ENCODE measurements at places on chromosomes 12 and 14. TPM values are rescaled to one million over a fixed set of nuclear protein-coding genes. Genes with fewer than 3 reads are reported as not detected.

GRCh38 chr12:115880238-115880637, 397.3 kb downstream of the MED13L start:
- DNase-seq = no peak

GRCh38 chr12:99911081-99911480, 73.7 kb downstream of the ANKS1B start:
- no peaks in the 10 kb centered on the region for H3K36me3 ChIP-seq
- no peak overlapping the region for H3K4me3 ChIP-seq
- no peaks in the 10 kb centered on the region for H3K27me3 ChIP-seq

- H3K27me3 ChIP-seq = no peaks in the 10 kb centered on the region
- H3K36me3 ChIP-seq = peaks cover 4% of the 10 kb centered on the region
- H3K27ac ChIP-seq = no peak overlapping the region
- H3K4me3 ChIP-seq = no peak overlapping the region
- no peaks in the 10 kb centered on the region for H3K4me1 ChIP-seq
Measured at GRCh38 chr12:107645630-107646333, 39.8 kb upstream of the PWP1 start.

The RPL10L gene
- total RNA-seq = not detected

GRCh38 chr12:100959481-100959880, 164.9 kb downstream of the ANO4 start:
- H3K4me3 ChIP-seq = no peak overlapping the region
- H3K4me1 ChIP-seq = no peaks in the 10 kb centered on the region

The OVCH1 gene
- total RNA-seq = not detected

- peaks cover 19% of the 10 kb centered on the region for H3K4me1 ChIP-seq
- no peaks in the 10 kb centered on the region for H3K27me3 ChIP-seq
- DNase-seq = no peak
Measured at GRCh38 chr14:67883717-67884116, 64.1 kb downstream of the RAD51B start.

The TAS2R9 gene
- total RNA-seq = not detected

DNA sequence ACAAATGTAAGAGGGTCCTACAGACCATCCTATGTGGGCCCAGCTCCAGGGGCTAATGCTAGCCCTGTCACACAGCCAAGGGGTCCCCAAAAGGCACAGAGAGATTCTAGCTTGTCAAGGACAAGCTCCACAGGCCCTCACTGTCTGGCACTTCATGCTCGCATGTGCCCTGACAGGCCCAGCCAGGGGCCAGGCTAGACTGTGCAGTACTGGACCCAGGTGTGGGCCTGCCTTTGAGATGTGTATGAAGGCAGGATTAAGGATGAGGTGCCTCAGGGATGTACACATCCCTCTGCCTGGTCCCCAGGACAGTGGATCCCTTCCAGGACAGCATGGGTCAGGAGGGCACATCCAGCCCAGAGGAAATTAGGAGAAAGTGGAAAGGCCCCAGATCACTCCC, 57.8 kb downstream of the VWF start:
- no peaks in the 10 kb centered on the region for H3K27me3 ChIP-seq
- no peak overlapping the region for H3K4me3 ChIP-seq
- H3K36me3 ChIP-seq = no peaks in the 10 kb centered on the region
- H3K27ac ChIP-seq = no peak overlapping the region

- H3K27me3 ChIP-seq = no peaks in the 10 kb centered on the region
- H3K4me3 ChIP-seq = no peak overlapping the region
- DNase-seq = no peak
Measured at GRCh38 chr12:11947213-11947612, 123.5 kb upstream of the BCL2L14 start.

The WNT5B gene
- total RNA-seq = not detected

The NPFF gene
- total RNA-seq = not detected

The GALNT6 gene
- 5.4 TPM for total RNA-seq

- no peak overlapping the region for H3K27ac ChIP-seq
- no peak overlapping the region for H3K4me3 ChIP-seq
- H3K36me3 ChIP-seq = peaks cover 3% of the 10 kb centered on the region
- no peaks in the 10 kb centered on the region for H3K27me3 ChIP-seq
- no peak for DNase-seq
Measured at GRCh38 chr12:29253906-29254625, 105.0 kb downstream of the FAR2 start.

The FOXG1 gene
- not detected for total RNA-seq

The BEGAIN gene
- 5.6 TPM for total RNA-seq

- H3K27ac ChIP-seq = no peak overlapping the region
- H3K4me1 ChIP-seq = no peaks in the 10 kb centered on the region
- H3K27me3 ChIP-seq = peaks cover 15% of the 10 kb centered on the region
- no peaks in the 10 kb centered on the region for H3K36me3 ChIP-seq
- H3K4me3 ChIP-seq = no peak overlapping the region
Measured at GRCh38 chr14:70171726-70172125, 17.0 kb downstream of the SLC8A3 start.

DNA sequence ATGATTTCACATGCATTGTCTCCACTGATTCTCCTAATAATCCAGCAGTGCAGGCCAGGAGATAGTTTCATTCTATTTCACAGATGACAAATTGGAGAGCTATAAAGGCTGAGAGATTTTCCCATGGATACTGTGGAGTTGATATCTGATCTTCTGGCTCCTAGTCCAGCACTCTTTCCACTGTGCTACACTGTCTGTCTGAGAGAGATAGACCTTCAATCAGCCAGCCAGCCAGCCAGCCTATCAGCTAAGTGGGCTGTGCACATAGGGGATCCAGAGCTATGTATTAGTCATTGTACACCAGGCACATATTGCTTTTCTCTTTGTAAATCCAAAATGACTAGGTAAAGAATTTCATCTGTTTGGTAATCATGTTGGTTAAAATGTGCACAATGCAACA, 91.8 kb upstream of the ATP2B1 start:
- no peak overlapping the region for H3K27ac ChIP-seq
- H3K4me3 ChIP-seq = no peak overlapping the region
- no peaks in the 10 kb centered on the region for H3K4me1 ChIP-seq
- no peaks in the 10 kb centered on the region for H3K27me3 ChIP-seq
- H3K36me3 ChIP-seq = no peaks in the 10 kb centered on the region

DNA sequence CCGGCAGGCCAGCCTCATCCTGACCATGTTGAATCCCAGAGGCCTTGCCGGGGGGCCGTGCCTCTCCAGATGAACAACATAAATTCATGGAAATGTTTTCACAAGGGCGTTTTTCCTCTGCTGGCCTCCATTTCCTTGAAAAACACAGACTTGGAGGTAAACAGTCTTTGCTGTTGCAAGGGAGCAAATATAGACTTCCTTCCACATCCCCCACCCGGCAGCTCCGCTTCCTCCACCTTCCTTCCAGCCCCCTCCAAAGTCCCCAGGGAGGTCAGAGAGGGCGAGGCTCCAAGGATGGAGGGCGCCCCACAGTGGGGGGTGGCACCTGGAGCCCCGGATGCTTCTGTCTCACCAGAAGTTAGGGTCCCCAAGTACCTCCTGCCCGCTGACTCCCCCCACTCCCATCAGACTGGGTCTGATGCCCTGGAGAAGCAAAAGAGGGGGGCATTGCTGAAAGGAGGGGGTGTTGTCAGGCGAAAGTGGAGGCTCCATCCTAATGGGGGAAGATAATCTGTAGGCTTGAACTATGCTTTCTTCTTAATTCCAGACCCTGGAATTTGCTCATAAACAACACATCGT, 31.1 kb downstream of the CALM1 start:
- no peak overlapping the region for H3K27ac ChIP-seq
- no peak for DNase-seq
- no peaks in the 10 kb centered on the region for H3K36me3 ChIP-seq
- no peaks in the 10 kb centered on the region for H3K27me3 ChIP-seq
- H3K4me1 ChIP-seq = no peaks in the 10 kb centered on the region

GRCh38 chr14:81772381-81772780, 238.7 kb upstream of the SEL1L start:
- no peaks in the 10 kb centered on the region for H3K4me1 ChIP-seq
- no peaks in the 10 kb centered on the region for H3K36me3 ChIP-seq
- H3K27me3 ChIP-seq = no peaks in the 10 kb centered on the region

GRCh38 chr12:28032811-28033537, 60.4 kb upstream of the PTHLH start:
- H3K36me3 ChIP-seq = no peaks in the 10 kb centered on the region
- H3K27ac ChIP-seq = no peak overlapping the region
- no peaks in the 10 kb centered on the region for H3K27me3 ChIP-seq

GRCh38 chr12:131189781-131190180, 236.1 kb downstream of the ADGRD1 start:
- H3K27ac ChIP-seq = no peak overlapping the region
- H3K4me1 ChIP-seq = no peaks in the 10 kb centered on the region

GRCh38 chr12:95415451-95415850, 58.5 kb upstream of the METAP2 start:
- H3K27me3 ChIP-seq = no peaks in the 10 kb centered on the region
- no peak overlapping the region for H3K4me3 ChIP-seq
- no peaks in the 10 kb centered on the region for H3K36me3 ChIP-seq
- no peak overlapping the region for H3K27ac ChIP-seq
- no peaks in the 10 kb centered on the region for H3K4me1 ChIP-seq

The RTN1 gene
- not detected for total RNA-seq

The R3HDM2 gene
- total RNA-seq = 42.2 TPM

DNA sequence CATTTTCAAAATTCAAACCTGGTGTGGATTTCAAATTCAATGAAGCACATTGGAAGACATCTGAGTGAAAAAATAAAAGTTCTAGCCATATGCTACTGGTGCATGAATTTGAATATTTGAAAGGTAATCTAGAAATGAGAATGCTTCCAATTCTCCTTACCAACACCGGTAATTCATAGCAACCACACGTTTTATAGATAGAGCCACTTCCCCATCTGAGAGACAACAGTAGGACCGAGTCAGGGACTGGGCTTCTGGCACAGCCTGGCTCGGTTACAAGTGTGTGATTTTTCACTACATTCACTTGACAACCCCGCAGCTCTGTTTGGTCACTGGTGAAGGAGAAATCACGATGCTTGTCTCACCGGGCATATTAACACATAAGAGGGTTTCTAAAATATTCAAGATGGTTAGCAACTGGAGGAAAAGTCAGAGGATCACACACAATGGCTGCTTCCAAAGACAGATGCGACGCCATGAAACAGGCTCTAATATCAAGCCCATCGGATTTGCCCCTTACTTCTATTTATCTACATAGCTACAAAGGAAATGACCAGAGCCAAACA, 86.5 kb upstream of the FOXN3 start:
- H3K36me3 ChIP-seq = peaks cover 2% of the 10 kb centered on the region
- no peak overlapping the region for H3K4me3 ChIP-seq
- no peaks in the 10 kb centered on the region for H3K27me3 ChIP-seq
- no peak overlapping the region for H3K27ac ChIP-seq

The LAG3 gene
- 25.1 TPM for total RNA-seq

The INHBC gene
- total RNA-seq = not detected

GRCh38 chr12:96146747-96147146, 47.4 kb upstream of the ELK3 start:
- H3K27ac ChIP-seq = no peak overlapping the region
- H3K36me3 ChIP-seq = no peaks in the 10 kb centered on the region
- DNase-seq = no peak
- H3K4me3 ChIP-seq = no peak overlapping the region
- peaks cover 21% of the 10 kb centered on the region for H3K4me1 ChIP-seq

GRCh38 chr14:41606282-41606531, 469 bp upstream of the LRFN5 start:
- H3K4me1 ChIP-seq = peaks cover 45% of the 10 kb centered on the region
- no peak overlapping the region for H3K27ac ChIP-seq
- peak overlapping the region; percentile 45 for H3K4me3 ChIP-seq
- H3K36me3 ChIP-seq = no peaks in the 10 kb centered on the region
- peaks cover 73% of the 10 kb centered on the region for H3K27me3 ChIP-seq

GRCh38 chr12:49548822-49549648, 10.2 kb downstream of the KCNH3 start:
- H3K4me3 ChIP-seq = peak overlapping the region; percentile 73
- H3K27me3 ChIP-seq = peaks cover 3% of the 10 kb centered on the region
- H3K27ac ChIP-seq = no peak overlapping the region
- peak; percentile 34 for DNase-seq
- peaks cover 8% of the 10 kb centered on the region for H3K4me1 ChIP-seq

GRCh38 chr14:29710015-29710414, 217.6 kb downstream of the PRKD1 start:
- H3K27me3 ChIP-seq = no peaks in the 10 kb centered on the region
- H3K27ac ChIP-seq = no peak overlapping the region
- no peaks in the 10 kb centered on the region for H3K36me3 ChIP-seq
- DNase-seq = no peak
- H3K4me1 ChIP-seq = no peaks in the 10 kb centered on the region

The IRAK3 gene
- total RNA-seq = 0.32 TPM

DNA sequence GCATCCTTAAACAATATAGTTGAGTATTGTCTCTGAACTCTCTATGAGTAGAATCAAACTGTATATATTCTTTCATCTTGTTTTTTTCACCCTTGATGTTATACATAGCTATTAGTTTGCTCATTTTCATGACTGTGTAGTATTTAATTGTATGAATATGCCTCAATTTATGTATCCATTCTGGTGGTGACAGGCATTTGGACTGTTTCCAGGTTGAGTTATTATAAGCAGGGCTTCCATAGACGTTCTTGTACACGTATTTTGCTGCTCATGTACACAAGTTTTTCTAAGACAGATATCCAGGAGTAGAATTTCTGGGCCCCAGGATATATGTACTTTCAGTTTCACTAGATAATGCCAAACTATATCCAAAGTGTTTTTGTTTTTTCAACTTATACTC, 211.4 kb downstream of the NTF3 start:
- no peak overlapping the region for H3K4me3 ChIP-seq
- H3K27ac ChIP-seq = no peak overlapping the region
- peaks cover 7% of the 10 kb centered on the region for H3K27me3 ChIP-seq
- H3K4me1 ChIP-seq = no peaks in the 10 kb centered on the region

All from activated naive CD4-positive, alpha-beta T cell treated with anti-CD3 and anti-CD28 coated beads for 36 hours (primary cell).